ENCODE measurements at places on chromosomes 12 and 14.
A peak's percentile ranks its signal among the peaks of the same experiment; 100 is the strongest.

GRCh38 chr12:68377881-68378280 lies 45.7 kb upstream of the MDM1 start:
- ATAC-seq = no peak

GRCh38 chr14:93752980-93753561 lies 35.2 kb downstream of the PRIMA1 start:
- no peak for ATAC-seq

- ATAC-seq = no peak
Measured at GRCh38 chr12:64824130-64824499, 332 bp upstream of the TBC1D30 start.

DNA sequence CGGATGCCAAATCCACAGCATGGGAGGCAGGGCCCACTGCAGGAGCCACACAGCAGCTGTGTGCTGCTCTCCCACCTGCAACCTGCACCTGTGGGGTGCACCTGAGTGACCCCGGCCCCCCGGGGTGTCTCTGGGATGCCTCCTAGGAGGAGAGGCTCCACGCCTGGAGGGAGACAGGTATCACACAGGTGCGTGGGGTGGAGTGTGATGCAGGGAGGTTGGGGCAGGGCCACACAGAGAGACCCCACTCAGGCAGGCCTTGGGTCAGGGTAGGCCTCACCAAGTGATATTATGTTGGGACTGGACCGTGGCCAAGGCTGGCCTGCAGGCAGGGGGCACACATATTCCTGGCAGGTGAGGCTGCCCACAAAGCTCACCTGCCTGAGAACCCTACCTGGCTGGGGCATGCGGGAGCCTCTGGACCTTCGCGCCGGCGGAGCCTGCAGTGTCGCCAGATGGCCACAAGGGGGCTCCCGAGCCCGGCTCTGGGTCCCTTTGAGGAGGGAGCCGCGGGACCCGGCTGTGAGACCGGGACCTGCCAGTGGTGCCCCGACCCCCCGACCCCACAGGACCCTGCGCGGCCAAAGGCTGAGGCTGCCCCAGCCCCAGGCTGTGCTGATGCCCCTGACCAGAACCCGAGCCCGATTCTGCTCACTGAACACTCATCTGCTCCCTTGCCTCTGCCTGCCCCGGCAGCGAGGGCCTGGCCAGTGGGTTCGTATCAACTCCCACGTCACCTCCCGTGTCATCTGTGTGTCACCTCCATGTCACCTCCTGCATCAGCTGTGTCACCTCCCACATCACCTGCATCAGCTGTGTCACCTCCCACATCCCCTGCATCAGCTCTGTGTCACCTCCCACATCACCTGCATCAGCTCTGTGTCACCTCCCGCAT lies 11.4 kb downstream of the TMEM121 start:
- ATAC-seq = peak; percentile 84

DNA sequence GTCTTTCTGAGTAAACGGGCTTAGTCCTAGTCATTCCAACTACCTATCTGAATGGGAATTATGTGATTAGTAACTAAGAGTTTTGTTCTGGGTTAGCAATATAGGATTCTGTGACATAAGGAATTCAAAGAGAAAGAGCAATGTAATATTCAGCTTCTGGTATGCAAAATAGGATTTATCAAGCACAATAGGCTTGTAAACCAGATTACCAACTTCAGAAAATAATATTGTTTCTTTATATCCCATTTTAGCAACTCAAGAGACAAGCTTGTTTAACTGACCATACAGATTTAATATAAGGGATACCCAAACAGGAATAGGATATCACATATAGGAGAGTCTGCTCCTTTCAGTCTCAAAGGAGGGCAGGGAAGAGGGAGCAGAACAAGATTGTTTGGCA lies 240.9 kb downstream of the CEP128 start:
- no peak for ATAC-seq

GRCh38 chr14:53875324-53875897 lies 81.2 kb downstream of the BMP4 start:
- ATAC-seq = no peak

- no peak for ATAC-seq
Measured at GRCh38 chr12:63224396-63224795, 73.4 kb upstream of the AVPR1A start.

DNA sequence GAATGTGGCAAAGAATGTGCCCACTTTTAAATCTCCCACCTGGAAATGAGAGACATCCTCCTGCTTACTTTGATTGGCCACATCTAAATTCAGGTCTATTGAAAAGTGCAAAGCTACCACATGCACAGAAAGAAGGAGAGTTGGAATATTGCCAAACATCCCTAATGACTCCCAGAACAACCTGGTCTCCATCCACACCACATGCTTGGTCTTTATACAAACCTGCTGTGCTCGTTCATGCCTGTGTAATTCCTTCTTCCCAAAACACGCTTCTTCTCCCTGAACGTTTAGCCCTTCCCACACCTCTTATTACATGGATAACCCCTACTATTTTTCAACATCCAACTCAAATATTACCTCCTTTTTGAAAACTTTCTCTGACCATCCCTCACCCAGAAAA lies 66.2 kb upstream of the BCL2L14 start:
- no peak for ATAC-seq

- ATAC-seq = no peak
Measured at GRCh38 chr12:108309674-108310312, 29.3 kb downstream of the CMKLR1 start.

- ATAC-seq = no peak
Measured at GRCh38 chr14:90534091-90534837, 137.4 kb downstream of the CALM1 start.

DNA sequence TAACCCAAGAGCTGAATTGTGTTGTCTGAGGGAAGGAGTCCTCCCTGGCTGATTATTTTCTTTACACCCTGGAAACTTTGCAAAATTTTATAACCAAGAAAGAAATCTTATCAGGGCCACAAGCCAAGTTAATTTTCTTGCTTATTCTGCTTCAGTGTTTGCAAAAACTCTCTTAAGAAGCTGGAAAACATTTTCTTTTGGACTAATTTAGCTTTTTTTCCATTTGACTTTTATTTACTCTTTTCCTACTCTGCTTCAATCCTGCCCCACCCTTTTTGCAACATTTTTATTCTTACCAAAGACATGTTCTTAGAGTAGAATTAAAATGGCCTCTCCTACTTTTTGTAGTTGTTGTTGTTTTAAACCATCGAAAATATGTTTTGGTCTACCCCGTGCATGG lies 378.7 kb downstream of the ZFP36L1 start:
- ATAC-seq = no peak

GRCh38 chr14:100674897-100675619 lies 51.6 kb upstream of the DLK1 start:
- ATAC-seq = no peak

DNA sequence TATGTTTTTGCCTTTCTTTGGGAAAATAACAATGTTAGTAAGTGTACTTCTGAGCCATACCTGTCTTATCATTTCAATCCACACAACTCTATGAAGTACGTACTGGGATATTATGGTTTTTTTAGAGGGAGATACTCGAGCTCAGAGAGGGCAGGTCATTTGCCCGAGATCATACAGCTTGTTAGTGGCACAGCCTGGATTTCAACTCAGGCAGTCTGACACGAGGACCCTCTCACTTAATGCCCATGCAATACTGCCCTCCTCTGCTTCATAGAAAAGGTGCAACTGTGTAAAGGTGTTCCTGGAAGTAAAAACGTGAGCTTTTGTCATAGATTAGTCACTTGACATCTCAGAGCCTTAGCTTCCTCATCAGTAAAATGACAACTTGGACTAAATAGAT lies 128.0 kb downstream of the NDUFA12 start:
- peak; percentile 51 for ATAC-seq

- ATAC-seq = peak; percentile 37
Measured at GRCh38 chr14:50000380-50001150, 107.7 kb downstream of the ARF6 start.

DNA sequence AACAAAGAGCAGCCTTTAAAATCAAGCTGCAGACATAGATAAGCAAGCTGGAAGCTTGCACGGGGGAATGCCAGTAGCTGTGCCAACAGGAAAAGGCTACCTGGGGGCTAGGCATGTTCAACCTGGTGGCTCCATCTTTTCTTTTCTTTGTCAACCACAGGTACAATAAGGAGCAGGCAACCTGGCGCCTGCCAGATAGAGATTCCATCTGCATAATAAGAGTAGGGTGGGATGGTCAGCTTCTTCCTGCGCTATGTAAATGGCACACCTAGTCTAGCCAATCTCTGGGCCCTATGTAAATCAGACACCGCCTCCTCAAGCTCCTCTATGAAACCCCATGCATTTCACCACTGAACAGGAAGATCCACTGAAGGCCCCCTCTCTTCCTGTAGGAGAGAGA lies 87.4 kb upstream of the PKP2 start:
- ATAC-seq = no peak

DNA sequence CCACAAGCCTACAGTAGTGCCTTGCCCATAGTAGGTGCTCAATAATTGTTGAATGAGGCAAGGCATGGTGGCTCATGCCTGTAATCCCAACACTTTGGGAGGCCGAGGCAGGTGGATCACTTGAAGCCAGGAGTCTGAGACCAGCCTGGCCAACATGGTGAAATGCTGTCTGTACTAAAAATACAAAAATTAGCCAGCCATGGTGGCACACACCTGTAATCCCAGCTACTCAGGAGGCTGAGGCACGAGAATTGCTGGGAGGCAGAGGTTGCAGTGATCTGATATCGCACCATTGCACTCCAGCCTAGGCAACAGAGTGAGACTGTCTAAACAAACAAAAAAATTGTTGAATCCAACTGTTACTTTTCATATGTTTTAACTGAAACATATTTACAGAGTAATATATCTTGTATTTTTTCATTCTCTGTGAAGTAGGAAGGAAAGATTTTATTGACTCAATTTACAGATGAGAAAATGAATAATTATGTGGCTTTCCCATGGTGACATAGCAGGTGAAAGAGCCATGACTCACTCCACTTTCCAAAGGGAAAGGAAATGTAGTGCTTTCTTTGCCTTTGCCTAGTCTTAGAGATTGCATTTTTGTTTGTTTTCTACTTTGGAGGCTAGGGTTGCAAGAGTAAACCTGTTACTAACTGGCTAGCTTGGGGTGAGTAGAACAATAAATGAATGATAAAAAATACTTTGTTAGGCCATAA lies 95.4 kb upstream of the SLC38A4 start:
- ATAC-seq = no peak

GRCh38 chr14:48417715-48418500 lies 742.5 kb upstream of the MDGA2 start:
- no peak for ATAC-seq

DNA sequence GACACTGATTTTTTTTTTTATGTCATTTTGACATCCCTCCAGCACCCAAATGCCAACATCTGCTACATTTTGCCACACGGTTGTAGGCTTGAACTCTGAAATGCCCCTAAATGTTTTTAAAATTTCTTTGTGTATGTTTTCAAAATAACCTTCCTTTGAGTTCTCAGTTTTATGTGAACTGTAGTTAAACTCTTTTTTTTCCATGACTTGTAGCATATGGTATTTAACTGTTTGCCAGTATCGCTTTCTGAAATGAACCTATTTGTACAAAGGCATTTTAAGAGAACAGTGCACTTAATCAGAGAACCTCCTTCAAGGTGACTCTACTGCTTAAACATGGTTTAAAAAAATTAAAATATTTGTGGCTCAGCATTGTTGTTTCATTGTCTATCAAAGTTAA lies 61.5 kb downstream of the PDE3A start:
- no peak for ATAC-seq

DNA sequence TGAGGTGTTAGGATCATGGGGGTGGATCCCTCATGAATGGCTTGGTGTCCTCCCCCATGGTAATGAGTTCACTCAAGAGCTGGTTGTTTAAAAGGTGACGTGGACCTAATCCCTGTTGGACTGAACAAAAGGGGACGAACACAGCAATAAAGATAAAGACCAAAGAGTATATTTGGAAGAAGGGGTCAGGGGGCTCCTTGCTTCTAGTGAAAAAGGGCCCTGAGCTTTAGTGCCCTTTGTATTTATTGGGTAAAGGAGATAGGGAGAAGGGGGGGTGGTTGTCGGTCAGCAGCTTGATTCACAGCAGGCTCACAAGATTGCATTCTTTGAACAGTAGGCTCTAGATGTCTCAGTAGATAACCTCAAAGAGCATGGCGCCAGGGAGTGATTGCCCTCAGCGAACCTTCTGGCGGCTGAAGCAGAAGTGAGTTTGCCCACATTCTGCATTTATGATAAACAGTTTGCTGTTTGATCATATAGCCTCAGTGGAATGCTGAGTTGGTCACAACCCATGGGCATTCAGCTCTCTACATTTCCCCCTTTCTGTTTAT lies 25.9 kb upstream of the MAPKAPK5 start:
- ATAC-seq = no peak

- peak; percentile 62 for ATAC-seq
Measured at GRCh38 chr14:105473677-105474482, 741 bp upstream of the CRIP2 start.

DNA sequence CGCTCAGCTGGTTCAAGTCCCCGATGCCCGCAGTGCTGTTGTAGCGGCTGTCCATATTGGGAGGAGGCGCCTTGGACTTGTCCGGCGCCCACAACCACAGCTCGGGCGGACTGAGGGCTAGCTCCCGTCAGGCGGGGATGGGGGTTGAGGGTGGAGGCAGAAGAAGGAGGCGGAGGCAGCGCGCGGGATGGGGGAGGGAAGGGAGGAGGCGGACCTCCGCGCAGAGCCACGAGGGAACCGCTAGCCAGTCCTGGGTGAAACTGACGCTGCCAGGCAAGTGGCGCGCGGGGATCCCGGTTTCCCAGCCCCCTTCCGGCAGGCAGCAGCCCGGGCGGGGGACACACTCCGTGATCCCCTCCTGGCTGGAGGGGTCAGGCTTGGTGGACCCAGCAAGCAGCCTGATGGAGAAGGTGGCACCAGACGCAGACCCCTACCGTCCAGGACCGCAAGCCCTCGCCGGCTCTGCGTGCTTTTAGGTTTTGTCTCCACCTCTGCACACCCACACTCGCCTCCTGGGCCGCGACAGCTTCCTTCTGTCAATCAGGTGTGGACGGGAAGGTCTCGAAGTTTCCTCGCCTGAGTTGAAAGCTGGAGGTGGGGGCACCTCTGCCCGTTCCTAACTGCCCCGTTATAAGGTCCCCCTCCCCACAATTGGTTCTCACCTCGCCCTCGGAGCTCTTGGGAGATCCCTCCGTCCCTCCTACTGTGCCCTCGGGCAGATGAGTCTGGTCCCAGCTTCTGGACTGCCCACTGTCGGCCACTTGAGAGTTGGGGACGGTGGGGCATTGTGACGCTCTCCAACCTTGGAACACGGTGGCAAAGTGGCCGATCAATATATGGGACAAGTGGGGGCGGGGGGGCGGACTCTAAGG lies at the start of gene CPNE8:
TSS of gene CPNE8 (minus strand) at position 112 of the 872 bp plus-strand sequence. CDS start at position 55, 57 bp downstream.
- ATAC-seq = peak; percentile 49

- ATAC-seq = peak; percentile 81
Measured at GRCh38 chr14:92577321-92577742, 63.8 kb downstream of the RIN3 start.

GRCh38 chr12:100652488-100652887 lies 79.0 kb downstream of the GAS2L3 start:
- no peak for ATAC-seq

DNA sequence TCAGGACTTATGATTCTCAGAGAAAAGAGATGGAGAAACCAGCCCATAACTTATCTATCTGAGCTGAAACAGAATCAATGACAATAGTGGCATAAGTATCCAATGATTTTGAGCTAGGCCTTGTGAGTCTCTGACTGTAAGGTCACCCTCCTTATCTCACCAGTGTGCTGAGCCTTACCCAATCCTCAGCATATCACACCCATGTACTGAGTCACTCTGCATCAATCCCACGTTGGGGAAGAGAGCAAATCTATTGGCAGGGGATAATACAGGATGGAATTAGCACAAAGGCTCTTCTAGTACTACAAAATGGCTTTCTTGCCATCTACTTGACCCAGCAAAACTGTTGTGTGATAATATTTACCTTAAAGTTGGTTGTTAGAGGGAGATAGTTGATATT lies 997.8 kb downstream of the NRXN3 start:
- no peak for ATAC-seq
